CD4-positive, alpha-beta T cell treated with Interleukin-15 for 4 hours (primary cell): ENCODE measurements at places on chromosomes 7 and 10.

DNA sequence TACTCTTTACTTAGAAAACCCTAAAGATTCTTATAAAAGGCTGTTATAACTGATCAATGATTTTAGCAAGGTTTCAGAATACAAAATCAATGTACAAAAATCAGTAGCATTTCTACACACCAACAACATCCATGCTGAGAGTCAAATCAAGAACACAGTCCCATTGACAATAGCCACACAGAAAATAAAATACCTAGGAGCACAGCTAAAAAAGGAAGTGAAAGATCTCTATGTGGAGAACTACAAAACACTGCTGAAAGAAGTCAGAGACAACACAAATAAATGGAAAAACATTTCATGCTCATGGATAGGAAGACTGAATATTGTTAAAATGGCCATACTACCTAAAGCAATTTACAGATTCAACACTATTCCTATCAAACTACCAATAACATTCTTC lies 427.0 kb downstream of the KCNMA1 start:
- DNase-seq = no peak

DNA sequence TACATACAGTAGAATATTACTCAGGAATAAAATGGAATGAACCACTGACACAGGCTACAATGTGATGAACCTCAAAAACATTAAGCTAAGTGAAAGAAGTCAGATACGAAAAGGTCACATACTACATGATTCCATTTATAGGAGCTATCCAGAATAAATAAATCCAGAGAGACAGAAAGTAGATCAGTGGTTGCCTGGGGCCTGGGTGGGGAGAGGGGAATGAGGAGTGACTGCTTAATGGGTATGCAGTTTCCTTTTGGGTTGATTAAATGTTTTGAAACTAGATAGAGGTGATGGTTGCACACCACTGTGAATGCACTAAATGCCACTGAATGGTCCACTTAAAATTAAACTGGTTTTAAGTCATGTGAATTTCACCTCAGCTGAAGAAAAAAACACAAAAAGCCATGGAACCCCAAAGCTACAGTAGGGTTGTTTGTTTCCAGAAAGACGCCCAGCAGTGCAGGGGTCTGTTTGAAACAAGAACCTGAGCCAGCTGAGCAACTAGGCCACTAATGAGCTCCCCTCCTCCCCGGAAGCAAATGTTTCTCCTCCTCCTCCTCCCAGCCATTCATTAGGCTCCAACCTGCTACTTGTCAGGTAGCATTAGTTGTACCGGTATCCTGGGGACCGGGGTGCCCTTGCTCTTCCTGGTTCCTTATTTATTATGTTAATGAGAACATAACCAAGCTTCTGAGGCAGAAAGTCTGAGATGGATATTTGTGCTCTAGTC lies 168.4 kb downstream of the EVX1 start:
- DNase-seq = no peak

DNA sequence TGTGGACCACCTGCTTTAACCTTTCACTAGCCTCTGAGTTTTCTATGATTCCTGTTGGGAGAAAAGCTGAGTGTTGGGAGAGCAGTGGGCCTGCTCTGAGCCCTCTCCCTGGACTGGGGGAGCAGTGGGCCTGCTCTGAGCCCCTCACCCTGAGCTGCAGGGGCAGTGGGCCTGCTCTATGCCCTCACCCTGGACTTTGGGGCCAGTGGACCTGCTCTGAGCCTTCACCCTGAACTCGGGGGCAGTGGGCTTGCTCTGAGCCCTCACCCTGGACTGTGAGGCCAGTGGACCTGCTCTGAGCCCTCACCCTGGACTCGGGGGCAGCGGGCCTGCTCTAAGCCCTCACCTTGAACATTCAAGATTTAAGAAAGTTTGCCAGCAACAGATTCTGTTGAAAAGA lies 33.4 kb downstream of the AGAP6 start:
- no peak for DNase-seq

DNA sequence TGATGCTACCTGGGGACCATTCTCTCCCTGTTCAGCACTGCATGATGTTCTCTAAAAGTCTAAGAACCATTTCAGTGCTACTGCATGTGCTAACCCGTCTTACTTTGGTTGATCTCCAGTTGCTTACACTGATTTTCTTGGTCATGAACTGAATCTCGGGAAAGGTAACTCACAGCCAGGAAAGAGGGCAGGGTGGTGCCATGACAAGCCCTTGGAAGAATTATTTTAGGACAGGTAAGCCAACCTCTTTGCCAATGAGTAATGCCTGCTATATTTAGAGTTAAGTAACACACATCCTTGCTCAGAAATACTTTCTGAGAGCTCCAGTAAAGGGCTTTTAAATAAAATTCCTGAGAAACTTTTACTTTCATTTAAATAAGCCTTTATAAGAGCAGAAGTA lies 126.7 kb downstream of the ARL4A start:
- DNase-seq = no peak

DNA sequence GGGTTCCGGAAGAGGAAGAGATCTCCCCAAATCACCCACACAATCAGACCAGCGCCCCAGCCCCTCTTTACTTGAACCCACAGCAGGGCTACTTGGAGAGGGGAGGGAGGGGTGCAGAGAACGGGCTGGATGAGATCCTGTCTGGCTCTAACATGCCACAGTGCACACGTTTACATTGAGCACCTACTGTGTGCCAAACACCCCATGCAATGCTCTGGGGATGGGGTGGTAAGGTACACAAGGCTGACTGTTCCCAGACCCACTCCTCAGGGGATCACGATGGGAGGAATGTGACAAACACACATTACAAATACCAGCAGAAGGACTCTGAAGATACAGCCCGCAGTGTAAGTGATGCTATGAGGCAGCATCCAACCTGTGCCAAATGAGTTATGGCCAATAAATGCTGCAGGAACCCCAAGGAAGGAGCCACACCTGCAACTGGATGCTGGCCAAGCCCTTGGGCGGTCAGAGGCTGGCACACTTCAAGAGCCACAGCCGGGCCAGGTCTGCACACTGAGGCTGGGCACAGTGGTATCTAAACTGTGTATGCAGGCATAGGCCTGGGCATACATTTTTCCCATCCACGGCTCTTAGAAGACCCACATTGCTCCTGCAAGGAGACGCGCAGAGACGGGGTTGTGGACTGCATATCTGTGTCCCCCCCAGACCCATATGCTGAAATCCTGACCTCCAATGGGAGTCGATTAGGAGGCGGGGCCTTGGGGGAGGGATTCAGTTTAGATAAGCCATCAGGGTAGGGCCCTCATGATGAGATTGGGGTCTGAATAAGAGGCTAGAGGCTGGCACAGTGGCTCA lies 6.4 kb downstream of the SPOCK2 start:
- DNase-seq = no peak

- DNase-seq = no peak
These were observed 20.2 kb upstream of the FRA10AC1 start for GRCh38 chr10:93722550-93722949.

DNA sequence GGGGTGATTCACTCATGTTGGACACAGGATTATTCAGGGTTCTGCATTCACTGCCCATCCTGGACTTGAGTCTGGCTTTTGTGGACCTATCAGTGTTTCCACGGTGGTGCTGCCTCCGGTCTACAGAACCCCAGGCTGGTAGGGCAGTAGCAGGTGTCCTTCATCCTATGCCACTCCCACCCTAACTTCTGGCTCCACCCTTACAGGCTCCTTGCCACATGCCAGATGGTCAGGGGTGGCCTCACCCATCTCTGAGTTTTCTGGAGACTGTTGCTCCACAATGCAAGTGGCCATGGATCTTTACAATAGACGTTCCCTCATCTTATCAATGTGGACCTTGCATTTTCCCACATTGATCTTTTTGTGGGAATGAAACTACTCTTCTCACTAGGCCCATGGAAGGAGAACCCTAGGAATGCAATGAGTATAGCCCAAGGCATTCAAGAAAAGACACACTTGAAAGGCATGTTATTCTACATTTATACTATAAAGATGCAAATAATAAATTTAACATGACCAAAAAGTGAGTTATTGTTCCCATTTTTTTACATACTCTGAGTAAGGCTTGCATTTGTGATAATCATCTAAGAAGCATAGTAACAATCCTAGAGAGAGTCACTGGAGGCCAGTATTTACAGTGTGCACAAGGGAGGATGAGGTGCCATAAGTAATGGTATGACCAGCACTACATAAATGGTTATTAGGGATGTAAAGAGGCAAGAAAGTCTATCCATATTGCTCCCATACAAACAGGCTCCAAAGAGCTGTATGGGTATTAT lies 57.4 kb upstream of the ADO start:
- no peak for DNase-seq

GRCh38 chr7:150737265-150738055 lies at the start of gene GIMAP5:
TSS of gene GIMAP5 (plus strand) at chr7:150737418. CDS start at chr7:150740885, 3,467 bp downstream.
- DNase-seq = peak; percentile 80

DNA sequence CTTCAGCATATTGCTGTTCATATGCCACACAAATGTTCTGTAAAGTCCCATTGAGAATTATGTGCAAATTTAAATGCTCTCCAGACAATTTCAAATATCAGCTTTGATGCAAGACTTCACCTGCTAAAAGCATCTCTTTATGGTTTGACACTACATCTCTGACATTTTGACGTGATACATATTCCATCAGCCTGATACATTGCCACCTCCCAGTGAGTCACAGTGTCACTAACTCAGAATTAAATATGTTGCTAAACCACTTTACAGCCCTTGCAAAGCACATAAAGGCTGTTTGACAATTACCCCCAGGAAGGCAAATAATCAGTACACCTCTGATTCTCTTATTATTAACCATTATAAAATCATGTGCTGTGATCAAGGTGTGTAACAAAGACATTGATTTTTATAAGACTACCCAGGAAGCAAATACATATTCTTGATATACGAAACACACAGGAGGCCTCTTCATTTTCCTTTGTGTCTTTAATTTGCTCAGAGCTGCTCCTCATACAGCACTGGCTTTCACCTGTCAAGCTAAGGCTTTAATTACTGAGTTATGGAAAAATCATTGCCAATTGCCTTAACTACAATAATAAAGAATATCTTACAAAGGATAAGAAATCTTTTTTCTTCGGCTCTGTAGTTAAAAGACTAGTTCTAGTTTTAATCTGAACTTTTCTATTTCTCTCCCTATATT lies 547.5 kb upstream of the C7orf33 start:
- no peak for DNase-seq

GRCh38 chr7:151376218-151376902 lies 33.5 kb downstream of the WDR86 start:
- no peak for DNase-seq

- no peak for DNase-seq
These were observed 43.2 kb upstream of the USP6NL start for GRCh38 chr10:11654659-11655058.

DNA sequence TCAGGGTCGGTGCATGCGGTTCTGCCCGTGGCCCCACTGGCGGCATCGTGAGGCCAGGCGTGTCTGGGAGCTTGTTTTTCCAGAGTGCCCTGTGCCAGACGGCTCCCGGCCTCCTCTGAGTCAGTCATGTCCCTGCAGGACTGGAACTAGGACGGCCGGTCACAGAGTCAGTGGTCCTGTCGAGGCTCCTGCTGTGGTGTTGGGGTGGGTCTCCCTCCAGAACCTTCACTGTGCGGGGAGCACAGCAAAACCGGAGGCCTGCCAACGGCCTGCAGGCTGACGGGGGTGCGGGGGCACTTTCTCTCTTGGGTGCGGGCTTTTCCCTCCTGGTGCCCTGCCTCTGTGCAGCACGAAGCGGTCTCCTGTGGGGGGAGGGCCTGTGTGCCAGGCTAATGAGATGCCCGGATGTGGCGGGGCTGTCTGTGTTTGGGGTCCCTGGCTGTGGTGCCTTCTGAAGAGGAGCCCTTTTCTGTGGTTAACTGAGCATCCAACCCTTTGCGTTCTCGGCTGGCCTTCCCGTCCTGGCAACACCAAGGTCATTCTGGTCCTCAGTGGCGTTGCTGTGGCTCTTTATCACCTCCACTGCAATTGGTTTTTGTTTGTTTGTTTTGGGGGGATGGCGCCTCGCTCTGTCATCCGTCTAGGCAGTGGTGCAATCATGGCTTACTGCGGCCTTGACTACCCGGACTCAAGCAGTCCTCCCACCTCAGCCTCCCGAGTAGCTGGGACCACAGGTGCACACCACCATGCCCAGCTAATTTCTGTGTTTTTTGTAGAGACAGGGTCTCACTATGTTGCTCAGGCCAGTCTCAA lies 8.0 kb downstream of the GET4 start:
- no peak for DNase-seq

DNA sequence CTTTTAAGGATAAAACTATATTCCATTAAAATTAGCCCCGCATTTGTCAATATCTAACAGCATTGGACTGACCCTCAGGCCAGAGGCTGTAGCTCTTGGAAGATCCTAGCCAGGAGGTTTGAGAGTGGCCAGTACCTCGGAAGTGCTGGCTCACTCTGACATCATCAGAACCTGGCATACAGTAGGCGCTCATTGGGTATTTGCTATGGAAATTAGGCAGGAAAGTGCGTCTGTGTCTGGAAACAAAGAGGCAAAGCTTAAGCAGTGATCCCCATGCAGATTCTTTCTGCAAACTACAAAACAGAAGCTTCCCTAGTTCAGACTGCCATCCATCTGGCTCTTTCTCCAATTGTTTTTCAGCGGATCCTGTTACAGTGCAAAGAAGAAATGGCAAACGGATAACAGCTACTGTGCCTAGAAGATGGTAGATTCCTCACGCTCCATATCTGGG lies 1.7 kb upstream of the PRKCQ start:
- peak; percentile 48 for DNase-seq

DNA sequence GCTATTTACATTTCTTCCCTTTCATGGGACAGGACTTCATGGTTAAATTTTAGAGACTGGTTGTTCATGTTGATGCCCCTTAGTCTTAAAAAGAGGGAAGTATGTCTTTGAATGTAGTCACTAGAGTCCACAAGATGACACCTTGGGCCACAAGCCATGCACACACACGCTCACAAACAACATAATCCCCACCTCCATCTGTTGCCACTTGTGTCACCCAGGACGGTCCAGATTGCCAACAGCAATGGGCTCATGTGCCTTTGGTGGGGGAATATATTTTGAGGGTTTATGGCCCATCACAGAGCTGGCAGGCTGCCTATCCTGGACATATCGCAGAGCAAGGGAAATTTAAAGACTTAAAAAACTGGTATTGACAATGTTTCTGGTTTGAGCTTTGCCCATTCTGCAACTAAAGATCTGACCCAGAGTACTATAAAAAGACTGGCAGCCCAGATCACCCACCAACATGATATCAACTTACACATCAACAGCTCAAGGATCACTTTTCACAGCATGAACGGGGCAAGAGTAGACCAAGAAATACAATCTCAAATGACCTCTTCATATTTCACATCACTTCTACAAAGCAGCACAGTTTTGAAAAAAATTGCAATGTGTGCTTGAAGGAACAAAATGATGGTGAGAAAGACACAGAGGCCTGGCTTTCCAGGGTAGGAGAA lies 50.5 kb downstream of the STRA8 start:
- DNase-seq = no peak
